Activated CD4-positive, alpha-beta T cell treated with anti-CD3 and anti-CD28 coated beads for 4 hours (primary cell): ENCODE measurements at places on chromosomes 4 and X.

DNA sequence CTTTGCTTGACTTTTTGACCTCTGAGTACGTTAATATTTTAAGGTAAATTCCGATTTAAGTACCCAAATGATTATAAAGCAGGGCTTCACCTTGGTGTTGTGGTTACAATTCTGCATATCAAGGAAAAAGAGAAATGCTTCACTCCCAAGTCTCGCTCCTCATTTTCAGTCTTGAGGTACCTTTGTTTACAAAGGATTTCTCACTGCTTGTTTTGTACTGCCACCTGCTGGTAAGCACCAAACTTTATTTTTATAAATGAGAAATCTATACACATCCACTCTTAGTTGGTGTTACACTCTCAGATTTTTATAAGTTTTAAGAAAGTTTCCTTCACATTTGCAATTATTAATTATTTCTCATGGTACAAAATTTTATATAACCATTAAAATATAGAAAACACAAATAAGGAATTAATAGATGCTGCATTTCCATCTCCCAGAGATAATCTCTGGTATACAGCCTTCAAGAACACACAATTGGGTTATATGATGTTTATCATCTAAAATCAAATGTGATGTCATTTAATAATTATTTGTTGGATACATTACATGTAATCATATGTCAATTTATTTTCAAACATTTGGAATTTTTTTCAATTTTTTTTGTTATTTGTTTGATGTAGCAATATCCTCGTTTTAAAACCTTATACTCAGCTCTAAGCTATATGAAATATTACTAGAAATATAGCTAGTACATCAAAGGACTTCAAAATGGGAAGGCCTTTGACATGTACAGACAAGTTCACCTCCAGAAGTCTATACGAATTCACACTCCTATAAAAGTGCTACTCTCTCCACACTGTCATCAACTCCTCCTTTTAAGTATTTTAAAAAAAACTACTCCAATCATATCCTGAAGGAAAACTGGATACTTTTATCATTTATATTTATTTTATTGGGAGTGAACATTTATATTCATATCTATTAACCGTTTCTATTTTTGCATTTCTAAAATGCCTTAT lies 179.9 kb downstream of the KCNIP4 start:
- no peak for DNase-seq

DNA sequence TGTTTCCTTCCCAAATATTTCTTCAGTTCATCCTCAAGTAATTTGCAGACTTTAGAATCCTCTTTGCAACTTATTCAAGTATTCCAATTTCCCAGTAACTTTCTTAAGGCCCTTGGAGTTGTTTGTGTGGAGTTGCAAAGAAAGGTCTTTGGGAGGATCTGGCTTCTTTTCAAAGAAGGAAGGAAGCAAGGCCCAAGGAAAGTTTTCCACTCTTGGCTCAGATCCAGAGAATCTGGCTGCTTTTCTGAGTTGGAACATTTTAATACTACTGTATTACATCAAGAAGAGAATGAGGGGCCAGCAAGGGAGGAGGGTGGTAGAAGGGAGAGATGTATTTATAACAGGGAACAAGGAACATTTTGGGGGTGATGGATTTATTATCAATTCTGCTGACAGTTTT lies 10.5 kb downstream of the CDX4 start:
- DNase-seq, result no peak

DNA sequence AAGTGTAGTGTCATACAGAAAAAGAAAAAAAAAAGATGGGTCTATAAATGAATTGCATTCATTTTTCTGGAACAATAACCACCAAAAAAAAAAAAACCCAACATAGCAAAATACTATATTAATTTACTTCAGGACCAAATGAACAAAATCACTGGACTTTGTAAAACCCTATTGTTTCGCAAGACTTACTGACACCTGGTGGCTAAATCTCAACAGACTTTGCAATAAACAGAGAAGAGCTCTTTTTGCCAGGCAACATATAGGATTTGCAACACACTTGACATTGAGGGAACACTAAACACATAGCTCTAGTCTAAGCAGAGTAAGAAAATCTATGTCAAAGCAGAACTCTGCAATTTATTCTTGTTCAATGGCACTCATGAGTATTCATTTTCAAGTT lies 990.2 kb downstream of the STPG2 start:
- DNase-seq, result no peak

DNA sequence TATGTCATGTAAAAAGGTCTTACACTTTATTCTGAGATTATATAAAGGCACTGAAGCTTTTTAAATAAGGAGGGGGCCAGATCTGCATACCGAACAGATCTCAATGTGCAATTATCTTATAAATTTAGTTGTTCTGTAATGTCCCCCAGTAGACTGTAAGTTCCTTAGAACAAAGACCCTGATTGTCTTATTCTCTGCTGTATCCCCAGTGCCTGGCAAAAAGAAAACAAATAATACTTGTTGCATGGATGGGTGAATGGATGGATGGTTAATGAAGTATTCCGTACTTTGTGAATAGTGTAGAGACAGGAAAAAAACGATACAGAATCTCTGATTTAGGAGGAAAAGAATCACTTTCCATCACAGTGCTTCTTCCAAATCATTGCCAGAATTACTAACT lies 141.5 kb downstream of the CHM start:
- no peak for DNase-seq

GRCh38 chr4:62344915-62345314 lies 1144.8 kb downstream of the ADGRL3 start:
- DNase-seq, result no peak

DNA sequence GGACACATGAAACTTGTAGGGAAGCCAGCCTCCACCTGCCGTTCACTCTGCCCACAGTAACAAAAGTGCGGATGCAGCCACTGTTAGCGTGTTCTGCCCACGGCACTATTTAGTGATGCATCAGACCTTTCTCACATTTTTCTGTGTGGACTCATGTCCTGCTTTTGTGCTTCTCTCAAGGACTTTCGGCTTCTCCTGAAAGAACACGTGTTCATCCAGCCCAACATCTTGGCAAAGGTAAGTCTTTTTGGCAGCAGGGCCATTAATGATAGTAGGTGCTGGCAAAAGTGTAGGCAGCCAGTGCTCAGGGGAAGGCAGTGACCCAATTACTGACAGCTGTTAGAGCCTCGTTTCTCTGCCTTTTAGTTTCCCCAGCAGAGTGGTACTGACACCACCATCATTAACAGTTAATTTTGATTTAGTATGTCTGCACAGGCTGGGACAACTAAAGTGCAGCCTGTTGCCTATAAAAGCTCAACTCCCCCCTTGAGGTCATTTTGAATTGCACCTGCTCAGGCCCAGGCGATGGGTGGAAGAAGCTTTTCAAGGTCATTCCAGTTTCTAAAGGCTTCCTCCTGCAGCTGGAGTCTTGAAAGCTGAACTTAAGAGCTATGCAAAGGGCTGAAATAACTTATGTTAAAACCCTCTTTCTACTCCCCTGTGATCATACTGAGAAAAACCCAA lies 54.5 kb upstream of the HPSE start:
- no peak for DNase-seq

GRCh38 chr4:38313175-38313574 lies 350.8 kb upstream of the KLF3 start:
- DNase-seq, result no peak

GRCh38 chr4:147831551-147832171 lies 99.8 kb downstream of the ARHGAP10 start:
- DNase-seq, result no peak
